Neuronal stem cell (in vitro differentiated cells): ENCODE measurements at places on chromosomes 1 and 21.

DNA sequence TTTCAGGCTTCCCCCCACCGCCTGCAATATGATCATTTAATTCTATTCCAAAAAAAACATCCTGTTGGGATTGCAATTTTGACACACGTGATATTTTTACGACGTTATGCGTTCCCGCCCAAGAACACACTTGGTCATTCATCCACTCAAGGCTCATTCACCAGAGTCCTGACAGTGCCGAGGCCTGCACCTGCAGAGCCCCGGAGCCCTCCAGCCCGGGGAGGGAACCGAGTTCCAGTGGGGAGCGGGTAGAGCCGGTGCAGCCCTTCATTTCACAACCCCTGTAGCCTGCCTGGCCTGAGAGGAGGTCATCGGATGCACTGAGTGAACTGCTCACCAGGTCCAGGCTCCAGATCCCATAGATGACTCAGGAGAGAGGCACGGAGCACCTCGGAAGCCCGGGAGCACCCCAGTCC is 156.0 kb upstream of the BACE2 start:
- DNase-seq, result no peak

DNA sequence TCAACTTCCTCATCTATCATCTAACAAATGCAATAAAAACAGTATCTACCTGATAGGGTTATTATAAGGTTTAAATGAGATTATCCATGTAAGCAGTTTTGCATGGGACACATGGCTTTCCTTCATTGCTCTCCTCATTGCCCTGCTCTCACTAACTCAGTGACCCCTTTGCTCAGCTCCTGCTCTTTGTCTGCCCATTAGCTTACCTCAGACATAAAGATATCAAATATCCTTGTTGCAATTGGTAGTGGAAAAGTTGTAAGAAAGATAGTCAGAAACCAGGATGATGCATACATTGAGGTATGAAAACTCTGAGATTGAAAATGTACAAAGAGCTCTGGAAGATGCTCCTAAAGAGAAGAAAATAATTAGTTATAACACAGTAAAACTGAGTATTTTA is 89.8 kb downstream of the EVI5 start:
- no peak for DNase-seq

DNA sequence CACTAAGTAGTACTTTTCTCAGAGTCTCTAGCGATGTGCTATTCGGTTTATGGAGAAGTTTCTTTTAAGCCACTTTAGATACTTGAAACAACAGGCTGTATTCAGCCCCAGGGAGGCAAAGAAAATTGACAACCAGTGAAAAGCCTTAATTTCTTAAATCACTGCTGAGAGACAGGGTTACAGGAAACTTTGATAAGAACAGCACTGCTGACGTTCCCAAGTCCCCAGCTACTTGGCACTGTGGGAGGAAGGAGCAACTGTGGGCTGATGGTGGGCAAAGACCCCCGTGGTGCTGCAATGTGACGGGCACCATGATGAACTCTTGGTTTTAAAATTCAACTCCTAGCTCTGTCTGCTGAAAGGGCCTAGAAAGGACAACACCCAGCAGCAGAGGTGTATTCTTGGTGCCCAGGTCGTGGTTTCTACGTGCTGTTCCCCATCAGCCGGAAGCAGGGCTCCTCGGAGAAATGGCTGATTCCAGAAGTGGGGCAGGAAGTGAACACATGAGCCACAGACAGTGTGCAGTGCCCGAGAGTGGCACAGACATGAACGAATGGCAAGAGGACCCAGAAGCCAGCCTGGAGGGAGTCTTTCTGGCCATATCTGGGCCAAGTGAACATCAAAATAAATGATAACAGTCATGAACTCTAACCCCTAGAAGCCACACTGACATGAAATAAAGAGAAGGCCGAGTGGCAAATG is 5.3 kb downstream of the PTTG1IP start:
- no peak for DNase-seq

- no peak for DNase-seq
Measured at GRCh38 chr1:233359431-233359830, 31.9 kb downstream of the MAP3K21 start.

DNA sequence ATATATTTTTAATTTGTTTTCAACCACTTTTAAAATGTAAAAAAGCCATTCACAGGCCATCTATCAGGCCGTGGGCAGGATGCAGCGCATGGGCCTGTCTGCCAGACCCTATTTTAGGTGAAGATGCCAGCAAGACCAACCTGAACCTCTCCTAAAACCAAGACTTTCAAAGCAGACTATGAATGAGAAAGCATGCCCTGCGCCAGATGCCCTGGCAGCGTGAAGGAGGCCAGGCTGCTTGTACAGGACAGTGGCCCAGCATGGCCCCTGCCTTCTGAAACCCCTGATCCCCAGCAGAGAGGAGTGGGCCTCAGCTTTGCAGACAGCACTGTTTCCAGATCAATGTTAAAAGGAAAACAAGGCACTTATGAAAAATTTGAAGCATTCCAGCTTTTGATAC is 31.6 kb downstream of the WDR4 start:
- DNase-seq, result no peak

DNA sequence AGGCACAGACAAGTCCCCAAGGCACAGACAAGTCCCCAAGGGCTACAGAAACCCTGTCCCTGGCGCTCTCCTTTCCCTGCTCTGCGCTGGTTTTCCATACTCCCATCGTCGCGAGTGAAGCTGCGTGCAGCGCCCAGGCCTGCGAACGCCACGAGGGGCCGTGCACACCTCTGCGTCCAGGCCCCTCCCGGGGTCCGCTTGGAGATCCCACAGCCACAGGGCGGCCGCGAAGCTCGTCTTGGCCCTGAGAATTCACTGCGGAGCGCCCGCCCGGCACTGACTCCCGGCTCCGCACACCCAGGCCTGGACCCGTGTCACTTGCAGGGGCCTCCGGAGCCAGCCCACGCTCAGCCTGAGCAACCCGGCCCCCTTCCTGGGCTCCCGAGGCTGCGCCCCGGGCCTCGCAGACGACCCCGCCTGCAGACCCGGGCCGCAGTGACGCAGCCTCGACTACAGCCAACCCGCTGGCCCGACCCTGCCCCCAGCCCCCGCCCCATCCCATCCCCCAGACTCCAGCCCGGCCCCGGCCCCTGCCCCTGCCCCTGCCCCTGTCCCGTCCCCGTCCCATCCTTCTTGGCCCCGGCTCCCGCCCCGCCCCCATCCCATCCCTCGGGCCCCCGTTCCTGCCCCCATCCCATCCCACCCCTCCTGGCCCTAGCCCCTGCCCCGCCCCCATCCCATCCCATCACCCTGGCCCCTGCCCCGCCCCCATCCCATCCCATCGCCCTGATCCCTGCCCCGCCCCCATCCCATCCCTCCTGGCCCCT is 841 bp downstream of the POFUT2 start:
- peak; percentile 64 for DNase-seq

- DNase-seq, result no peak
Measured at GRCh38 chr1:93993731-93994130, 84.5 kb upstream of the GCLM start.

DNA sequence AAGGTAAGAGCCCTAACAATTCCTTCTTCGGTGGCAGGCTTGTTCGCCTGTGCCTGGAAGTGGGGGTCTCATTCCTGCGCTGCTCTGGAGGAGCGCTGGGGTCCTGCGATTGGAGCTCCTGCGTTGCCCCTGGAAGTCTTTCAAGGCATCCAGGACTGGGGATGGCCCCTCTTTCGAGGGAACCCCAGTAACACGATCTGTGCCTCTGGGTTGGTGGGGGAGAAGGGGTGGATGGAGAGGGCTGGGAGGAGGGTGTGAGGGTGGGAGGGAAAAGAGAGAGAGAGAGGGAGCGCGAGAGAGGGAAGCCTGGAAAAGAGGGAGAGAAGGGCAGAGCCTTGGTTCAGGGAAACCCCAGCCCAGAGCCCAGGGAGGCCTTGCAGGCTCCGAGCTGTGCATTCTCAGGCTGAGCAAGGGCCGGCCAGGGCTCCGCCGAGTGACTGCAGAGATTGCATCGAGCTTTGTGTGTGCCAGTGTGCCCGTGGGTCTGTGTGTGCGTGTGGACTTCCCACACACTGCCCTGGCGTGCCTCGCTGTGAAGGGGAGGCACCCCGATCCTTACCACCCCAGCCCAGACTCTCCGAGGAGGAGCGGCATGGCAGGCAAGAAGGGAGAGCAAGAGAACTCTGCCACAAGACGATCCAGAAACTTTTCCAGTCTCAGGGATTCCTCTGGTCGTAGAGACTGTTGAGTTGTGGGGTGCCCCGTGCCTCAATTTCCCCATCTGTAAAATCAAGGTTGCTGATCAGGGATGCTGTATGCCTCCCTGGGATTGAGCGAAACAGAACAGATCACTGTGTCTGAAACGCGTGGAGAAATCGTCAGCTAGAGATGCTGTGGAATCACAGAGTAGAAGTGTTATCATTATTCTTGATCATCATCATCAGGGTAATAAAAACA is 619 bp downstream of the BCL9 start:
- no peak for DNase-seq

- no peak for DNase-seq
Measured at GRCh38 chr1:29245876-29246275, 9.6 kb downstream of the PTPRU start.

GRCh38 chr21:25961042-25961441 is 209.5 kb downstream of the APP start:
- no peak for DNase-seq

- DNase-seq, result no peak
Measured at GRCh38 chr1:228352677-228353481, 53.8 kb downstream of the TRIM11 start.

- no peak for DNase-seq
Measured at GRCh38 chr1:14297356-14297755, 301.1 kb upstream of the KAZN start.

DNA sequence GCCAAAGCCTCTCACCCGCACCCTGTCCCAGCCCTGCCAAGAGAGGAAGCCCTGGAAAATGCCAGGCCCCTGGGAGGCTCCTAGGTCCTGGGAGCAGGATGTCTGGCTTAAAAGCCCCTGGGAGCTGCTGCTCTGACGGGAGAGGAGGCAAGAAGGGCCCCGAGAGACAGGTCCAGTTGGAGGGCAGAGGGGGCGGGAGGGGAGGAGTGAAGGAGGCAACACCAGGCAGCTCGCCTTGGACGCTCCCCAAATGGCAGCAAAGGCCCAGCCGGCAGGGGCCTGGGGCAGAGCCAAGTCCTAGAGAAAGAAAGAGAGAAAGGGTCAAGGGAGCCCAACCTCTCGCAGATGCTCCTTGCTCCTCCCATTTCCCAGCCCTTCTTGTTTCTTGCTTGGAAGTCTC is 6.8 kb downstream of the ETV3L start:
- no peak for DNase-seq

GRCh38 chr1:246107516-246108277 is 399.4 kb downstream of the SMYD3 start:
- DNase-seq, result peak; percentile 55

GRCh38 chr1:33327587-33328325 is 6.9 kb upstream of the A3GALT2 start:
- DNase-seq, result no peak

DNA sequence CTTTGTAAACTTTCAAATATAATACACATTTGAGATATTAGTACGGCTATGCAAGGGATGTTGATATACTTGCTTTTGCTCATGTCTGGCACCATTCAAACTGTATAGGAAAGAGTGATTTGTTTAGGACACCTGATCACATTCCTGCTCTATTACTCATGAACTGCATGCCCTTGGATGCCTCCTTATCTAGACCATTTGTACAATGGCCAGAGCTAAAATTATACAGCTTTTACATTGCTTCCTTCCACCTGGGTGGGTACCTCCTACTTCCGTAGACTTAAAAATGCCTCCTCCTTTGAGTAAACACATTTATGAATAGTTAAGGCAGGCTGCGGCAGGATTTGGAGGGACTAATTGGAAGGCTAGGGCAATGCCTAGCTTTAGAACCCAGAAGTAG is 85.4 kb upstream of the PBX1 start:
- no peak for DNase-seq

GRCh38 chr21:16455978-16456377 is 726.2 kb downstream of the USP25 start:
- DNase-seq, result no peak

DNA sequence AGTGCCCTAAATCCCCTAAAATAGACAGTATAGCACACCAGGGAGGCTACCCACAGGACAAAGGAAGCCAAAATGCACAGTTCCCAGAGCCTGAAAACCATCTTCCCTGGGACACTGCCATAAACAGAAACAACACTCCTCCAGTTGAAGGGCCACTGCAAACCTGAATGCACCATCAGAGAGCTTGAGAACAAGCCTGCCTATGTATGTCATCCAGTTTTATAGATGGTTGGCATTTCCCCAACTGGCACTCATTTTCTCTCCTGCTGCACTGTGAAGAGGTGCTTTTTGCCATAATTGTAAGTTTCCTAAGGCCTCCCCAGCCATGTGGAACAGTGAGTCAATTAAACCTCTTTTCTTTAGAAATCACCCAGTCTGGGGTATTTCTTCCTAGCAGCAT is 169.0 kb downstream of the AGBL4 start:
- DNase-seq, result no peak

- DNase-seq, result no peak
Measured at GRCh38 chr21:16605597-16605996, 875.8 kb downstream of the USP25 start.

DNA sequence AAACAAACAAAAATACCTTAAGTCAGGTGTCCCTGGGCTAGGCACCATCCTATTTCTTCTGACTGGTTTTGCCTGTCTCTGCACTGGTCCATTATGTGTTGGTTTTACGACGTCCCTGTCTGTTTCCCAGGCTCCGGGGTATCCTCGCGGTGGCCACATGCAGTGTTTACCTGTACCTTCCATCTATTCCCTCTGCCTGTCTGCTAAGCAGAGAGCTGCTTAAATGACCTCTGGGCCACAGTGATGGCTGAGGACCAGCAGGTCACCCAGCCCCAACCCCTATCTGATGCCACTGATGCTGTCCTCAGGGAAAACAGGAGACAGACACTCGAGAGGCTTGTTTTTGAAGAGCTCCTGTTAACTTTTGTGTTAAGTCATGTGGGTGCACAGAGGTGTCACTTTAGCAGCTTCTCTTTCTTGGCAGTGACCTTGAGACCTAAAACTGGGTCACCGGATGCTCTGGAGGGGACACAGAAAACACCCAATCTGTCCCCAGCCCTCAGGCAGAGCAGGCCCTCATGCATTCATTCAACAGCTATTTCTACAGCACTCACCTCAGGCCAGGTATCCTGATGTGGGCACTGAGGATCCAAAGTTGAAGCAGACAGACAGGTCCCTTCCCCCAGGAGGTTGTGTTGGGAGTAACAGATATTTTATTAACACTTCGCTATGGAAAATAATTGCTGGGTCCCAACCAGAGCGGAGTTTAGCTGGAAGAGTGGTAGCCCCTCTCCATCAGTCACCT is 4.4 kb upstream of the EFHD2 start:
- no peak for DNase-seq

DNA sequence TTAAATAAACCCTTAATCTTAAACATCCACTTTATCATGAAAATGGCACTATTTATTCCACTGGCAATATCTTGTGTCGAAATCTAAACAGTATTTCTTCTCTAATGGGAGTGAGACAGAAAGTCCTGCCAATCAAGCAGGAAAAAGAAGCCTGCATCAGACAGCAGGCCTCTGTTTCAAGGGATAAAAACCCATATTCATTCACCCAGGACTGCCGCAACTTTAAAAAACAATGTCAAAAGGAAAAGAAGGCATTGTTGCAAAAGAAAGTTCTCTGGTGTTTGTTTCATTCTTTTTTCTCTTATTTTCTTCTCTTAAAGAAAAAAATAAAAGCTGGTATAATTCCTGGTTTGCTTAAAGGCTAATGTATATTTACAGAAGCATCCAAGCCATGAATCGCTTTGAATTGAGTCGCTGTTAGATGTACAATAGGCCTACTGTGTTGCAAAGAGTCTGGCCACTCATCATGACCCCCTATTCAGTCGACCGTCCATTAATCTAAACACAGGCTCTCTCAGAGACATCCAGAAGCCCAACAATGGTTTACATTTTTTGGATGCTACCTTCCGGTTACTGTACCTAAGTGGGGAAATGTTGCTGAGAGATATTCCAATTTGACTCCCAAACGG is 48.7 kb upstream of the ZC3H11B start:
- no peak for DNase-seq

GRCh38 chr21:24220446-24220845 is 1386.8 kb downstream of the MRPL39 start:
- no peak for DNase-seq
